ENCODE measurements at places on chromosomes 7 and 10.

DNA sequence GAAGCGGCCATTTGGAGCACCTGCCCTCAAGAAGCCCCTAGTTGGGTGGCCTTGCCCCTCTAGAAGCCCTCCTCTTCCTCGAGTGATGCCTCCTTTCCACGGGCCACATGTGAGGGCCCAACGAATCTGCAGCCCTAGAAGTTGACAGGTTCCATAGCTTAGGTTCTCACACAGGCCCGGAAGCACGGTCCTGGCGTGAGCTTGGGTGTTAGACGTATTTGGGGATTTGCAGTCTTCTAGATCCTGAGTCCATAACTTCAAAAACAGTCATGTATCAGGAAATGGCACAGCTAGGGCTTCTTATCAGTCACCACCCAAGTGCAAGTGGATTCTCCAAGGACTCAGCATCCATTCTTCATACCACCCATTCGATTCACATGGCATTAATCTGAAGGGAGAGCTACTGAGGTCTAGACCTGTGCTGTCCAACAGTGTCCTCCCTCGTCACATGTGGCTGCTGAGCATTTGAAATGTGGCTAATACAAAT, 477 bp upstream of the FBXW4 start:
- DNase-seq = no peak

- no peak for DNase-seq
Observed at GRCh38 chr7:68067845-68068244, 1071.2 kb downstream of the TYW1 start.

DNA sequence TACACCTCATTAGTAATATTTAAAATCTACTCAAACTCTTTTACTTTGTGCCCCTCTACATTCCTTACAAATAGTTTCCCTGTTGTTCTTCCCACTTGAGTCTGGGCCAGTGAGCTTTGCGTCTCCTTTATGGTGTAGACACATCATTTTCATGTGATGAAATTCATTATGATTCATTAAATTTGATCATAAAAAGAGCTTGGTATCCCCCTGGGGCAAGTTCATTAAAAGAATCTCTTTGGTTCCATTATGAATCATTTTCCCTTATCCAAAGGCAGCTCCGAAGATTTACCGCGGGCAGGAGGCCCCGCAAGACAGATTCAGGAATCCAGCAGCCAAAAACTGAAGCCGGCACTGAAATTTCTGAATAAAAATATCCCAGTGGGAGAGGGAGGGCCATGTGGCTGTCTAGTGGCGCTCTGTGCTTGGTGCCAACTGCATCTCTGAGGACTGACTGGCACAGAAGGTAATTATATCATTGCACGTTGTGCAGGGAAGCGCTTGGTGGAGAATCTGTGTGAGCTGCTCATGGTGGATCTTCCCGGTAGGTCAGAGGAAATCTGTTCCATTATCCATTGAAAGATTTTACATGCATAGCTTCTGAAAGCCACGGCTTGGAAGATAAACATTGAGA, 151.4 kb upstream of the PITRM1 start:
- DNase-seq = no peak

DNA sequence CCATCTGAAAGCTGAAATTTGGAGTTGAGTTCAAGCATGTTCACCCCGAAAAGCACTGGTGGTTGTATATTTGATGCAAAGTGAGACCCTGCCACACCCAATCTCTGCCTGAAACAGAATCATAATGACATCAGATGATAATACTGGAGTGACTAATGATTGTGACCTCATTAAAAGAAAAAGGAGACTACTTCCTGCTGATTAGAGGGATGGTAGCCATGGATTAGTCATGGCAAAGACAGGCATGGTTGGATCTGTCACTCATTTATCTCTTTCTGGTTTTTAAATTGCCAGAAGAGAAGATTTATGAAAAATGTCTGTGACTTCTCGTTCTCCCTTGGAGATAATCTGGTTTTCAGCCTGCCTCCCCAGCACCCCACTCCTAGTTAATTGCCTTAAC, 101.2 kb downstream of the BAMBI start:
- DNase-seq = no peak

DNA sequence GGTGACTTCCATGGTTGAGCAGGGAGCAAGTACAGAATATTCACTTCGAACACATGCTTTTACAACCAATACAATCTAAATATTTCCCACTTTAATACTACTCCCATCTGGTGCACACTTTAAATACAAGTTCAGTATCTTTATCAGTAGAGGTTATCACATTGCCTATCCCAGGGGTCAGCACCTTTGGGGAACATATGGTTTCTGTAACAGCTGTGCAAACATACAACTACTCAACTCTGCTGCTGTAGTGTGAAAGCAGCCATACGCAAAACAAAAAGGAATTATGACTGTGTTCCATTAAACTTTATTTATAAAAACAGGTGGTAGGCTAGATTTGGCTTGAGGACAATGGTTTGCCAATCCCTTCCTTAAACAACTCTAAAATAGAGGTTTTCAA, 157.5 kb downstream of the XPNPEP1 start:
- DNase-seq = no peak

DNA sequence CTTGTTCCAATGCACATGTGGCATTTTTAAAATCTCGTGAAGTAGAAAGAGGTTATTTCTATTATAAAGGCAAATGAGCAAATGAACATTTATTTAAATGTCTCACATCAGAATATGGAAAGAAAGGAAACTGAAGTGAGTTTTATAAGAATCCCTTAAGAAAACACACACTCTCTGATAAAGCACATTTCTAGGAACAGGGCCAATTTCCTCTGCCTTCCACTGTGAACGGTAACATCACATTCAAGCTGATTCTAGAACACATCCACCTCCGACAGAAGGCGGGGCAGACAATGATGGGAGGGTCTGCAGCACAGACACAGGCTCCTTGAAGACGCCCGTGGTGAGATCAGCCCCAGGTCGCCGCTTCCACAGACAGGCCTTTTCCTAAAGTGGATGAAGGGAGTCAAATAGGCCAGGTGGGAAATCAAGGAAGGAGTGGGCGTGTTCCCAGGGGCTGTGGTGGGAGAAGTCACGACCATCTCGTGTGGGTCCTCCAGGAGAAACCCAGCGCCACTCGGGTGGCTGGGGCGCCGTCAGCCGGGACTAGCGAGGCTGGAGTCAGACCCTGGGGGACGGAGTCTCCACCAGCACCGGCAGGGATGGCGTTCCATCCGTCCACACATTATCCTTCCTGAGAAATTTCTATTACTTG, 31.1 kb downstream of the PITRM1 start:
- DNase-seq = no peak

- DNase-seq = no peak
Observed at GRCh38 chr7:17963281-17963680, 23.0 kb upstream of the SNX13 start.

DNA sequence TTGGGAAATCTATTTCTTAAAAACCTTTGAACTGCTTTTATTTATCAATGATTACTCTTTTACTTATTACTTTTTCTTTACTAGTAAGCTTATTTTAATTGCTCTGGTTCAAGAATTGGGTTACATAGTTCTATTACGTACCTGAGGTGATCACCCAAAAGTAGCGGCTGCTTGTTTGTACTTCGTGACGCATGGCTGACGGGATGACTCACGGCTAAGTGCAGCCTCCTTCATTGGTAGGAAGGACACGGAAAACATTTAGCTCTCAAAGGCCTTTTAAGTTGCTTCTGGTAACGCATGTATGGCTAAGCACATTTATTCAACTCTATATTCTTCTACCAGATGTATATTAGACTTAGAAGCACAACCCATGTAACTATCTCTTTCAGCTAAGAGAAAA, 285.8 kb upstream of the SP4 start:
- no peak for DNase-seq

GRCh38 chr10:22481687-22482539, 136.6 kb downstream of the SPAG6 start:
- DNase-seq = no peak

Measured in left cardiac atrium (tissue), 4 donors.